T47D (cell line): ENCODE measurements at places on chromosomes 5 and 9.

- no peak for DNase-seq
Observed at GRCh38 chr5:110736753-110737152, 2.1 kb upstream of the SLC25A46 start.

- no peak for DNase-seq
Observed at GRCh38 chr5:1952444-1953099, 69.8 kb upstream of the IRX4 start.

DNA sequence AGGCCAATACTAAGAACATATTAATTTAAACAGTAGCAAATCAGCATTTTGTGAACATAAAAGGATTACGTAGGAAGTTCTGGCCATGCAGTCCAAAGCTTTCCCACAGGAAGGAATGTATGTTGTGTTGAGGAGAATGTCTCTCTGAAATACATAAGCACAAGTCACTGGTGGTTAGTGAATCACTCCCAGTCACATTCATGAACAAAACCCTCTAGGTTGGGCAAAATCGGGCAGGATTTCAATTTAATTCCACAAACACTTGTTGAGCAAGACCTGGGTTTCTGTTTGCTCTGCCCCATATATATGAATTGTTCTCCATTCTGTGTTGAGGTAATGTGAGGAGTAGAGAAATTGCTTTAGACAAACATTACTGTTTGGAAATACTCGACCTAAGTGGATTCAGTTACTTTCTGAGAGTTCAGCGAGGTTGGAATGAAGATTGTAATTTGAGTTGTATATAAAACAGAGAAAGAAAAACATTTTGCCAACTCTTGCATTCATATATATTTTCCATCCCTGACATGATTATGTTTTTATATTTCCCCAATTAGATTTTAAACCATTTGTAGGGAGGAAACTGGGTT lies 127.6 kb upstream of the RPS23 start:
- no peak for DNase-seq

DNA sequence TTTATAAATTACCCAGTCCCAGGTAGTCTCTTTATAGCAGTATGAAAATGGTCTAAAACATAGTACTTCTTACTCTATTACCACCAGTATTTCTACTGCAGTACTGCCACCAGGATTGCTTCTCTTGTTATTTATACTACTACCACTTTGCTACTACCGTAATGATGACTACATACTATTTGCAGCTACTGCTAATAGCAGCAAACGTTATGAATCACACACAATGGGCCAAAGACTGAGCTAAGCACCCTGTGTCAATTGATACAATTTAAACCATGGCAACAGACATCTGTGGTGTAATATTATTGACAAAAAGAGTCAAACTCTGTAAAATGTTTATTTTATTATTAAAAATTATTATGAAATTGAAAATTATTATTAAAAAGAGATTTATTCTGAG lies 15.3 kb upstream of the KIF12 start:
- DNase-seq: no peak

GRCh38 chr5:72015103-72015548 lies 92.1 kb upstream of the MAP1B start:
- DNase-seq: peak; percentile 55

- no peak for DNase-seq
Observed at GRCh38 chr9:98992885-98993569, 49.3 kb downstream of the COL15A1 start.

GRCh38 chr5:35852084-35852734 lies 4.5 kb upstream of the IL7R start:
- peak; percentile 21 for DNase-seq

DNA sequence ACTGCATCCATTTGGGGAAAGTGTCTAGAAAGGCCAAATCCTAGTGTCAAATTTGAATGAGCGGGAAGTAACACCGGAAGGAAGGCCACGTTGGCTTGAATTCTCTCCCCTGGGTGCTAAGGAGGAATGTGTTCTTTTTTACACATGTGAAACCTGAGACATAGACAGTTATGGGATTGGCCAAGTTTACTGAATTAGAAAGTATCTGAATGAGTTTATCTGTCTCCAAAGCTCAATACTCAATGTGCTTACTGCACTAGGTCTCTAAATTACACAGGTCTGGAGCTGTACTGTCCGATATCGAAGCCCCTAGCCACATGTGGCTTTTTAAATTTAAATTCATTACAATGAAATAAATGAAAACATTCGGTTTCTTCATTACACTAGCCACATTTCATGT lies 6.0 kb downstream of the DMRT1 start:
- DNase-seq: no peak

DNA sequence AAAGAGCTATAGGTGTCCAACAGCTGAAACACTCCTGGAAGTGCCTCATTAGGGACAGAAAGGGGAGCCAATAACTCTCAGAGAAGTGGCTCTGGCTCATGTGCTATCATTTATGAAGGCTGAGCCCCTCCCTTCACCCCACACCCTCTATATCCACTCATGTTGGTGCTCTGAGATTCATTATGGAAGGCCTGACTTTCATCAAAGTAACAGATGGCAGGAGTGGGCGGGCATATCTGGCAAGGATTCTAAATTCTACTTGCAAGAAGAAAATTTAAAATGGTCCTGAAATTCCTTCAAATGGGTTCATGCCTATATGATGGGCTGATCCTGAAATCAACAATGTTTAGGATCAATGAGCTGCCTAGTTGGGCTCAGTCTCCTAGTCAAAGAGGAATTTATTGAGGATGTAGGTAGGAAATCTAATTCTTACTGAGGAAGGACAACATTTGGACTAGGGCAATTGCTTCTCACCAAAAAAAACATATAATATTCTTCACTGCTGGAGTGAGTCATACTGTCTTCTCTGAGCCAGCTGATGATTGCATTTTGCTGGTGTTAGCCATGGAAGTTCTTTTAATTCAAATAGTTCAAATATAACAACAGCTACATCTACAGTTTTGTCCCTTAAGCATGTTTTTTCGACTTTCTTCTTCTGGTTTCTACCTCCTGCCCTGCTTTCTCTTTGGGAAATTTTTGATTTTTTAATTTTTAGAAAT lies 23.5 kb downstream of the NMRK1 start:
- DNase-seq: no peak

DNA sequence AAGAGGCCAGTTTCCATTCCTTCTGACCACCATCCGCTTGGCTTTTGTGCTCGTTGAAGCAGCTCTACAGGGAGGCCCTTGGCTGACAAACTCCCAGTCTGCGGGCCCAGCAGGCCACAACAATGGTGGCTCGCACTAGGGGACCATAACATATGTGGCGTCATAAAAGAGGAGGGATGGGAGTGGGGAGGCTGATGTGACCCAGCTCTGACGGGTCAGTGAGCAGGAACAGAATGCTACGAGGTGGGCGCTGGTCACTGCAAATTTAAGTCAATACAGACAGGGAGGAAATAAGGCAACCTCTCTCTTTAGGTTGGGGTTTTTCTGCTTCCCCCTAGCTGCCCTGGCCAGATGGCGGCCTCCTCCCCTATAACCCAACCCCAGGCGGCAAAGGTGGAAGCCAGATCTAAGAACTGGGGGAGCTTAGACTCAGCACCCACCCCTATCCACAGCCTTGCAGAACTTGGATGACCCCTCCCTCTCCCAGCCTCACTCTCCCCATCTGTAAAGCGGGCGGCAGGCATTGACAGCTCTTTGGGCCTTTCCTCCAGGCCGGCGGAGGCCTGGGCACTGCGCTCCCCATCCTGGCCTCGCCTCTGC lies 778 bp downstream of the FRRS1L start:
- no peak for DNase-seq

DNA sequence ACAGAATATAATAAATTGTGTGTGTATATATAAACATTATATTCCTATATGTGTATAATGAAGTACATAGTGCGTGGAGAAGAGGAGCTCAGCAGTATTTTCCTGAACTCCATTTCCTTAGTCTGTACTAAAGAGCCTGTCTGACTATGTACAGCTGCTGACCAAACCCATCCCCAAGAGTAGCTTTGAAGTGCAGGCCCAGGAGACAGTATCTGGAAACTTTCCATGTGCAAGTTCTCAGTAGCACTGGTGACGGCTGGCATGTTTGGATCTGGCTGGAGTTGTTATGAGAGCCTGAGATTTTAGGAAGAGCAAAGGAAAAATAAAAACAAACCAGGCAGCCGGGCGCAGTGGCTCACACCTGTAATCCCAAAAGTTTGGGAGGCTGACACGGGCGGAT lies 244.2 kb downstream of the RFK start:
- no peak for DNase-seq

DNA sequence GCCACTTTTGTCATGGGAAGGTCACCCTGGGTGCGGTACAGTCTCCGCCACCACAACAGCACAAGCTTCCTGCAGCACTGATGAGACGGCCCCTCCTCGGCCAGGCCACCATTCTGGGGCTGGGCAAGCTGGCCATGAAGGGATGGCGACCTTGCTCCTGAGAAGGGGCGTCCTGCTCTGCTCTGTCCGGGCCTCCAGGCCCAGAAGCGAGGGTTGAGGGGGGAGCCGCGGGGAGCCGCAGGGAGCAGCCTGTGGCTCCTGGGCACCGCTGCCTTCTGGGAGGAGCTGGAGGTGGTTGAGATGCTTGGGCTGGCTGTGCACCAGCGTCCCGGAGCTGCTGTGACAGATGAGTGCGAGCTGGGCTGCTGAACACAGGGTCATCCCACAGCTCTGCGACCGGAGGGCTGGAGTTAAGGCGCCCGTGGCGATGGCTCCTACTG lies 84.3 kb upstream of the RAPGEF1 start:
- DNase-seq: no peak

GRCh38 chr9:109088221-109088620 lies 31.5 kb downstream of the TMEM245 start:
- DNase-seq: no peak

GRCh38 chr5:127643607-127644006 lies 5.3 kb upstream of the CTXN3 start:
- DNase-seq: no peak

DNA sequence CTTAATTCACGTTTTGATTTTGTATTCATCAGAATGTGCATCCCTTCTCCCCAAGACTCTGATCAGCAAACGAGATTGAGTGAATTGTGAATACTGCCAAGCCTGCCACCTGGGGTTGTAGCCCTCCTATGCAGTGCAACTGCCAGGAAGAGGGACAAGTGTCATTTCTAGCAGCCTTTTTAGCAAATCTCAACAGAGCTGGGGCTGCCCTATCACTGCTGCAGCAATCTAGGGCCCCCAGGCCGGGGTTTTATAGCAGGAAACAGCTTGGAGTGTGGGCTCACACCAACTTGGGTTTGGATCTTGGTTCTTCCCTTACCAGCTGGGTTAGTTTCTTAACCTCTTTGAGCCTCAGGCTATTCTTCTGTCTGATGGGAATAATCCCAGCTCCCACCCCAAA lies 4.0 kb downstream of the CSF1R start:
- no peak for DNase-seq

DNA sequence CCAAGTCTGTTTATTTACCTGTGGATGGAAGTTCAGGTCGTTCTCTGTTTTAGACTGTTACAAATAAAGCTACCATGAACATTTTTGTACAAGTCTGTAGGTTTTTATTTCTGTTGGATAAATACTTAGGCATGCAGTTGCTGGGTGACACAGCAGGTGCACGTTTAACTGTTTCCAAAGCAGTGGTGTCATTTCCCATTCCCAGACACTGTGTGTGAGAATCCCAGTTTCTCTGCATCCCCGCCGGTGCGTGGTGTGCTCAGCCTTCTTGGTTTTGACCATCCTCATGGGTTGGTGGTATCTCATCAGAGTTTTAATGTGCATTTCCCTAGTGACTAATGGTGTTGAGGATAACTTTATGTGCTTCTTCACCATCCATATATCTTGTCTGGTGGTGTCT lies 27.2 kb downstream of the AHRR start:
- DNase-seq: no peak

- DNase-seq: no peak
Observed at GRCh38 chr5:148834689-148835088, 8.3 kb downstream of the ADRB2 start.

DNA sequence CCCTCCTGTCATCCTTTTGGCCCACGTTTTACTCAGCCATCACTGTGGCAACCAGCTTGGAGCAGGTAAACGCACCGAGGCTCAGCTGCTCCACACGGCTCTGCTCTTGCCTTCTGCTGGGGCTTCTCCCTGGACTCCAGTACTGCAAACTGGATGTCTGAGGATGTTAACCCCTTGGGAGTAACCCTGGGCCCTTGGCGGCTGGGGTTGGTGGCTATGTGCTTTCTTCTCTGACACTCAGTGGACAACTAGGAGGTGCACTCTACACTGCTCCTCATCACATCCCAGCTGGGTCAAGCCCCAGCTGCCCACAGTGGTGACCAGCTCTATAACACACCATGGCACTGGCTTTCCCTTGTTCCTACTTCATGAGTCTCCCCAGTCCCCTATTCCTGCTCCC lies 12.2 kb upstream of the CYSTM1 start:
- DNase-seq: no peak

- no peak for DNase-seq
Observed at GRCh38 chr5:131366428-131366827, 102.6 kb downstream of the CDC42SE2 start.

GRCh38 chr5:83331842-83332241 lies 139.7 kb upstream of the VCAN start:
- DNase-seq: no peak

DNA sequence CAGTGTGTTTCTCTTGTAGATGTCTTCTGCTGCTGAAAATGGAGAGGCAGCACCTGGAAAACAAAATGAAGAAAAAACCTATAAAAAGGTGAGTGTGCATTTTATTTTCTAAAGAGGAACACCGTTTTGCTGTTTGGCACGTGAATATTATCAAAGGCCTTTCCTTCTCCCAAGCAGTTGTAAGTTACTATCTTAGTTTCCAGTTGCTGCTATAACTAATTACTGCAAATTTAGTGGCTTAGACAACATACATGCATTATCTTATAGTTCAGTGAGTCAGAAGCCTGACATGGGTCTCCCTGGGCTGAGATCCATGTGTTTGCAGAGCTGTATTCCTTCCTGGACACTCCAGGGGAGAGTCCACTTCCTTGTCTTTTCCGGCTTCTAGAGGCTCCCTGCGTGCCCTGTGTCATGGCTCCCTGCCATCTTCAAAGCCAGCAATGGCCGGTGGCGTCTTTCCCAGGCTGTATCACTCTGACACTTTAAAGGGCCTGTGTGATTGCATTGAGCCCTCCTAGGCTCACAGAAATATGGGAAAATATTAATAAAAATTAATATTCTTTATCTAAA lies 117.6 kb downstream of the PIP5K1B start:
- no peak for DNase-seq

DNA sequence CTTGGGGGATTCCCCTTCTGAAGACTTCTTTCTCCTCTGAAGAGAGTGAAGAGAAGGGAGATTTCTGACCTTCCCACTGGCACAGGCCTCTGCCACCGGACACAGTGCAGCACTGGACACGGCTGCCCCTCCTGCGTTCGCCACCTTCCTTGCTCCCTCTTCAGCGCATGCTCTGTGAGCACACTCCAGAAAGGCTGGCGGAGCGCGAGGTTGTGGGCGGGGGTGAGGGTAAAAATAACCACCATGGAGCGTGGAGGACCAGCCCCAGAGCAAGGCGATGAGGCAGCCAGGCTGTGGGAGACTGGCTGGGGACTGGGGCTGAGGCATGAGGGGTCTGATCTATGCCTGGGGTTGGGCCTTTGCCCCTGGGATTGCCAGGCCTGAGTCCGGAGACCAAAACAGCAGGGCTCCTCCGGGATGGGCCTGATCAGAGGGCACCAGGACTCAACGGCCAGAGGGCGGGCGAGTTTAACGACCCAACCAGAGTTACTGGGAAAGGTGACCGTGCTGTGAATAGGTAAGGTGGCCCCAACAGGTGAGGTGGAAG lies 97.2 kb downstream of the ROR2 start:
- DNase-seq: no peak

- no peak for DNase-seq
Observed at GRCh38 chr5:150055326-150056074, 30.9 kb downstream of the CSF1R start.
